ENCODE measurements at places on chromosomes 1 and 21. TPM values are rescaled to one million over a fixed set of nuclear protein-coding genes. Genes with fewer than 3 reads are reported as not detected.

The RNASEL gene
- total RNA-seq = 12.4 TPM

DNA sequence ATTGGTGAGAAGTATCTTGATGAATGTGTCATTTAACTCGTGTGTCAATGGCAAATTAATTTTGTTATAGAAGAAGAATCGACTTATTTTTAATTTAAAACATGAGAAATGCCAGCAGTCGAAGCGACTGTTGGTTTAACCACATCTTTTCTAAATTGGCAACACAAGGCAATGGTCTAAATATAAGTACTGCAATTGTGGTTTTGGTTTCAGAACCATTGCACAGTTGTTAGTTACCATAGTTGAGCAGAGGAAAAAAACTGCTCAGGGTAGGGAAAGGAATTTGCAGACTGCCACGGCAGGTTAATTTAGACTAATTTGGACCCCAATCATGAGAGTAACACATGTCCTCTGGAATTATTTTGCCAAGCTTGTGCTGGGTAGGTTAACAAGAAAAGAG lies 185.6 kb upstream of the RUNX1 start:
- no peak for DNase-seq

GRCh38 chr1:6246497-6247467 lies 2.8 kb downstream of the HES3 start:
- peak; percentile 71 for DNase-seq

DNA sequence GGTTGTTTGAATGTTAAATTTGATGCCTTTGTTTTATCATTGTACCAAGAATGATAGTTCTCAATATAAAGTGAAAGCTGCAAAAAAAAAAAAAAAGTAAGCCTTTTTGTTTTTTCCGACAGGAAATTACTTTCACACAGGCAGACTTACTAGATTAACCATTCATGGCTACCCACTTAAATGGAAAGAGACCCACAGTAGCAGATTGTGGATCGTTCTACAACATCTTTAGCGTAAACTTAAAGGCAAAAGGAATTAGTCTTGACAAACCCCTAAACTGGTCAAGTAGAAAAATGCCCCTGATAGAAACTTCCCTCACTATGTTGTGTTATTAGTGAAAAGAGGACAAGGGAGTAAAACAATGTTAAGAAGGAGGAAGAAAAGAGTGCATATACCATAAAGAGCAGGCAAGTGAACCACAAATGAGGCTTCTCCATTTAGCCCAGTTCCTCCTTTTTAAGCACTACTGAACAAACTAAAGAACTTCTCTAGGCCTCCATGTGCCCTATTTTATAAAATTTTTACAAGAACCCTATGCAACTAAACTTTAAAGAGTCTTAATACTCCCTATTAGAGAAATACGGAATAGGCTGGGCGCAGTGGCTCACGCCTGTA lies 1560.3 kb downstream of the MRPL39 start:
- DNase-seq = no peak

DNA sequence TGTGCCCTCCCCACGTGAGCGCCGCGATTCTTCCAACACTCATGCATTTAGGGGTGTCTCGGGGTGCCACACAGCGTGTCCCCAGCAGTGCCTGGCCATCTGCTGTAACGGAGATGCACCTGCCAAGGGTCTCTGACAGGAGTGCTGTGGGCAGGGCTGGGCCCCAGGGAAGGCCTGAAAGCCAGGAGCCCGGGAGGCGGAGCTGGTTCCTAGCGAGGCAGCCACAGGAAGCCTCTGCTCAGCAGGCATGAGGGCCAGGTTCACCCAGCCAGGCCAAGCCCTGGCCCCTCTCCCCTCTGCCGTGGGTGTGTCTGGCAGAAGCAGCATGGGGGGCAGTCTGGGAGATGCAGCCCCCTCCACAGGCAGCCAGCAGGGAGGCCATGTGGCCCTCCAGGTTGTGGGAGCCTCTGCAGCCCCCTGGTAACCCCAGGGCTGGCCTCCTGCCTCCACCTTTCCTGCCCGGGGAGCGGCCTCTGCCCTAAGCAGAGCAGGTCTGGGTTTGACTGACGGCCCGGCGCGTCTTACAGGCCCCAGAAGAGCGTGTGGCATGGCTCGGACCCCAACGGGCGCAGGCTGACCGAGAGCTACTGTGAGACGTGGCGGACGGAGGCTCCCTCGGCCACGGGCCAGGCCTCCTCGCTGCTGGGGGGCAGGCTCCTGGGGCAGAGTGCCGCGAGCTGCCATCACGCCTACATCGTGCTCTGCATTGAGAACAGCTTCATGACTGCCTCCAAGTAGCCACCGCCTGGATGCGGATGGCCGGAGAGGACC lies 30.4 kb downstream of the SLC19A1 start:
- no peak for DNase-seq

The MAP3K21 gene
- 54.4 TPM for total RNA-seq

DNA sequence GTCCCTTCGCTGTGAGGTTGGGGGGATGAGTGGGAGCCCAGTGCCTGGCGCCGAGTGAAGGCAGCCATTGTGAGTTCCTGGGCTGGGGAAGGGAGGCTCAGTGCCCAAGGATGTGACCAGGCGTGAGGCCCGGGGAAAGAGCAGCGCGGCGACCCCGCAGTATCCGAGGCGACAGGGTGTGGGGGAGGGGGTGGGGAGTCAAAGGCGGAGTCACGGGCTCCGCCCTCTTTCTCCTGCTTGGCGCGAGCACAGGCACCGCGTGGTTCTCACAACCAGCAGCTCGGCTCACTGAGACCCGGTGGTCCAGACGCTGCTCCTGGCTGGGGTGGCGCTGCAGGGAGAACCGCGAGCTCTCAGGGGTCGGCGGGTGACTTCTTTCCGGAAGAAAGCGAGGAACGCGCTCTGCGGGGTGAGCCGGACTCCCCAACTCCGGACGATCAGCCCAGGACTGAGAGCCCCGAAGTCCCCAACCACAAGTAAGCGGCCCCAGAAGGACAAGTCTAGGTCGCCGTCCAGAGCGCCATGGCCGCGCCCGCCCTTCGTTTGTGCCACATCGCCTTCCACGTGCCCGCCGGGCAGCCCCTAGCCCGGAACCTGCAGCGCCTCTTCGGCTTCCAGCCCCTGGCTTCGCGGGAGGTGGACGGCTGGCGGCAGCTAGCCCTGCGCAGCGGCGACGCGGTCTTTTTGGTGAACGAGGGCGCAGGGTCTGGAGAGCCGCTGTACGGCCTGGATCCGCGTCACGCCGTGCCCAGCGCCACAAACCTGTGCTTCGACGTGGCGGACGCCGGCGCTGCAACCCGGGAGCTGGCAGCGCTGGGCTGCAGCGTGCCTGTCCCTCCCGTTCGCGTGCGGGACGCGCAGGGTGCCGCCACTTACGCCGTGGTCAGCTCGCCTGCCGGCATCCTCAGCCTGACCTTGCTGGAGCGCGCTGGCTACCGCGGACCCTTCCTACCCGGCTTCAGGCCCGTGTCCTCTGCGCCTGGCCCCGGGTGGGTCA lies at the start of gene HPDL:
HPDL (plus strand) TSS at position 269 of the 997 bp plus-strand sequence; CDS start at position 523, 254 bp downstream.
- DNase-seq = peak; percentile 81

DNA sequence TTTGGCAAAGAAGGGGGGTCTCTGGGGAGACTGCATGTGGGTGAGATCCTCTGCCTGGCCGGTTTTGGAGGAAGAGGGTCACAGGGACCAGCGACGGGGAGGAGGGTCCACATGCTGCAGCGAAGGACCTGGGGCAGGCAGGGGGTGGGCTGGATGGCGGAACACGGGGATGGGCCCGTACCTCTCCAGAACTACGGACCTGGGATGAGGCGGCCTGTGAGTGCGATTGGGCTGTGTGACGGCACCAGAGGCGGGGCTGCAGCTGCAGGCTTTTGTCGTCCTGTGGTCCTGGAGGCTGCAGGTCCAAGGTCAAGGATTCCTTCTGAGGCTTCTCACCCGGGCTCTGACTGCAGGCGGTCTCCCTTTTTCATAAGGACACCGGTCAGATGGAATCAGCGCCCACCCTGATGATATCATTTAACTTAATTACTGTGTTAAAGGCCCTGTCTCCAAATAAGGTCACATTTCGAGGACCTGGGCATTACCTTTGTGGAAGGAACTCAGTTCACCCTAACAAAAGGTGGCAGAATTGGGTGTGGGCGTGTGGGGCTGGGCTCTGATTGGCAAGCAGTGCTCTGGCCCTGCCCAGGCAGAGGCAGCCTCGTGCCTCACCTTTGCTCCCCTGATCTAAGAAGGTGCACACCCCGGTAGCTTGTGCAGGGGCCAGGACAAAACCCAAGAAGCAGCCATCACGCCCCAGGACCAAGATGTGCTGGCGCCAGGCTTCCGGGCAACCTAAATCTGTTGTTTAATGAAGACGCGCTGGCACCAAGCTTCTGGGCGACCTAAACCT lies 60.0 kb upstream of the TRAPPC10 start:
- no peak for DNase-seq

All from Peyer's patch (tissue), 4 donors.